ENCODE measurements at places on chromosomes 2 and 18. TPM values are rescaled to one million over a fixed set of nuclear protein-coding genes. Genes with fewer than 3 reads are reported as not detected.

The NRBP1 gene
- 83.2 TPM for total RNA-seq

The GAREM2 gene
- 0.19 TPM for total RNA-seq

The ATG4B gene
- total RNA-seq, result 47.7 TPM

The SNRNP200 gene
- 77.7 TPM for total RNA-seq

The ST6GAL2 gene
- total RNA-seq, result 7.5 TPM

The M1AP gene
- total RNA-seq, result not detected

Measured in esophagus squamous epithelium (tissue), 5 donors.